Liver (tissue), 10 donors: ENCODE measurements at places on chromosomes 5 and 9. TPM values are rescaled to one million over a fixed set of nuclear protein-coding genes. Genes with fewer than 3 reads are reported as not detected.

DNA sequence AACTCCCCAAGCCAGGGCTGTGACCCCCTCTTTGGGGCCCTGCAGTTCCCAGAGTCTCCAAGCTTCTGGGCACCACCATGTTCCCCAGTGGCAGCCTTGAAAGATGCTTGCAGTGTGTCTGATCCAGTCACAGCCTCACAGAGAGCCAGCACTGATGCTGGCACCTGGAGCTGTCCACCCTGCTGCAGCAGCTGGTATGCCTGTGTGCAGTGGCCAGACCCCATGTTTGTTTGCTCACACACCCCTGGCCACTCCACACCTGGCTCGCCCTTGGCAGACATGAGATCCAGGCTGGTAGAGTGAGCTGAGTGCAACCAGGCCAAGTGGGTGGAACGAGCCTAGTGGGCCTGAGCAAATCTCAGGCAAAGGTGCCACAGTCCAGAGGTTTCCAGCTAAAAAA lies 106.0 kb downstream of the C9orf50 start:
- DNase-seq = no peak

- no peak for DNase-seq
Observed at GRCh38 chr9:91160599-91161464, 200.9 kb downstream of the AUH start.

GRCh38 chr9:18122171-18122570 lies 351.8 kb upstream of the ADAMTSL1 start:
- DNase-seq = no peak

- DNase-seq = no peak
Observed at GRCh38 chr5:150082374-150082773, 4.0 kb downstream of the CSF1R start.

PCDHB8 gene
- total RNA-seq = 0.08 TPM

DNA sequence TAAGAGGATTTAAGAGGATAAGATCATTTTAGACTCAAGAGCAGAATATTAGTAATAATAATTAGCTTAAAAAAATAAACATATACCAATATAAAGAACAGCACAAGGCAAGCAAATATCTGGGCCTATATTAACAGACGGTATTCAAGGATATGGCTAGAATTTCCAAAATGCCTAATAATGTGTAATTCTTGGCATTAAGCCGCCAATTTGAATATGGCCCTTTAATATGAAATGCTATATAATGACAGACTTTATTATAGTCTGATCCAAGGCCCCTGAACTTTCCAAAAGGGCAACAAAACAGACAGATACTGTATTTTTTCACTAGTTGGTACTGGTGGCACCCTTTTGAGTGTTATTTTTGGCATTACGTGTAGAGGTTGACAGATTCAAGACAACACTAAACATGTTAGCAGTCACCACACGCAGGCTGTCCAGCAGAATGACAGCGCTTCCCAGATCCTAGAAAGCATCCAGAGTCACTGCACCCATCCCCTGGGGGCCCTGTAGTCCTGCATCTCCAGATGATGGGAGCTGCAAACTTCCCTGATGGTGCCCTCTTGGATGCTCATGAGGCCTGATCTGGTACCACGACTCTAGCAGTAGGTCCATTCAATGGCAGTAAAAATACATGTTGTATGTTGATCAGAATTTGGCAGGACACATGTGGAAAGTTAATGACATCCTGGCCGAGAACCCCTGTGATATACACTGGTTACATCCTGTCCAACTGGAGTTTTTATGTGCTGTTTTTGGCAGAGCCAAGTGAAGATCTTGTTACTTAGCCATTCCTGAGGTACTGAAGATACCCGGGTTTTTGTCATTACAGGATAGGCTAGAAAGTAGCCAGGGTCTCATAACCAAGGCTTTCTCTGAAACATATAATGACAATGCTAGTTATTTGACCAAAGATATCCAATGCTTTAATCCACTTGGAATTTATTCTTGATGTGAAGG lies 1.7 kb upstream of the ABL1 start:
- DNase-seq = no peak

DNA sequence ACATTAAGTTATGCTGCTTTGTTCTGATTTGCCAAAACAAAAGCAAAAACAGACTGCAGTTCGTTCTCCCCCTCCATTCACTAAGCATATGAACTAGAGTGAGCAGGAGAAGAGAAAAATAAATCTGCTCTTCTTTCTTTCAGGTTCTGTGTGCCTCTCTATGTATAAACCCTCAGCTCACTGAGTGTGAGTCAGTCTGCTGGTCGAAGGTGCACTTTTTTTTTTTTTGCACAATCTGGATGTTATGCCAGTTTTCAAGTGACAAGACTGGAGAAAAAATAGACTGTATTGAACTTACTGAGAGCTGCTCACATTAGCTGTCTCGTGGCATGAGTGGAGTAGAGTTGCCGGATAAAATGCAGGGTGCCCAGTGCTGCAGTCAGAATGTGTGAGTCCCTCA lies 244.6 kb upstream of the ATP10B start:
- DNase-seq = no peak

OLFML2A gene
- 1.1 TPM for total RNA-seq

PDZD2 gene
- total RNA-seq = 0.67 TPM

DNA sequence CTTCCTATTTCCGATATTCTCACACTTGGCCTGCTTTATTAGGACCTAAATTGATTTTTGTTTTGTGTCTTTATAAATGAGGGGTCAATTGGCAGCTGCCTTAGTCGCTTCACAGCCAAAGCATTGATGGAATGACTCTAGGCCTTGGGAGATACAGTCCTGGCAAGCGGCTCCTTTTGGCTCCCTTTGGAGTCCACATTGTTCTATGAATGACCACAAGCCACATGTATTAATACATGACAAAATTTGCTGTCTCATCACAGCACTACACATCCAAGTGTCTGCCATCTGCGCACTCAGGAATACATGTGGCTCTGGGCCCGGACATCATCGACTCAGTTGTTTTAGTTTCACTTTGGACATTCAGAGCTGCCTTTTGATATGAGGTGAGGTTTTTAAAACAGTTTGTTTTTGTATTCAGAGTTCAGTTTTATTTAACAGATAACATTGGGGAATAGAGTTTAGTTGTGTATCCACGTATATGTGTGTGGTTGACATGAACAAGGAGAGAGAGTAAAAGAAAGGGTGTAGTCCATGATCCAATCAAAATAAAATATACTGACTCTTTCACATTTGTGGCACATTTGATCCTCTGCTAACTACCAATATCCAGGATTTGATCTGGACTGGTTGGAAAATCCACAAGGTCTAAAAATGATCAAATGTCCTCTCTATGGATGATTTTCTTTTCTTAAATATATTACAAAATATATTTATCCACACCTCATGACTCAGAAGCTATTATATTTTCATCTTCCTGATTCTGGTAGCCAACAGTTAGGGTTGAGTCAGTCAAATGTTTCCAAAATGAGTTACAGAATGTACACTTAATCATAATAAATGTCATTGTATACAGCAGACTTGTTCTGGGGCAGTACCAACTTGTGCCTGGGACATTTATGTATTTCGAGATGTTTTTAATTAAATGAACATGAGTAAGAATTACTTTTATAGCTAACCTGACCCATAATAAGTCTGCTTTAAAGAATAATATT lies 114.0 kb upstream of the MTAP start:
- DNase-seq = no peak

GRCh38 chr5:171162596-171162995 lies 146.5 kb upstream of the TLX3 start:
- no peak for DNase-seq

DNA sequence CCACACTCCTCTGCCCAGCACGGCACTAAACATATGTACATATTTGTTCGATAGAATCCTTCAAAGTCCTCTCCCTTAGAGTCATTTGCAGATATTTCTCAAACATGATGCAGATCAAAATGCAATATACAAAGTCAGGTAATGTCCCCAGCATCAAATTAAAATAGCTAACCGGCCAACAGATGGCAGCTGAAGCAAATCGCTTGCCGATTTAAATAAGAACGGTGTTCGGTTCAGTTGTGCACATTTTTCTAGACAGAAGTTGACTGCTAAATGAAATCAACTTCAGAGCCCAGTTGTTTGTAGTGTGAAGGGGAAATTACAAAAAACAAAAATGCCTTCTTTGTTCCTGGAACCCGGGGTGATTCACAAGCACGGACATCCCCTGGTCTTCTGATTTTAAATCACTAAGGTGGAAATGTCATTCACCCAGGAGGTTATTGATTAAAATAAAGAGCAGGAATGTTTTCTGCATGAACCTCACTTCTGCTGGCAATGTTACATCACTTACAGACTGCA lies 219.2 kb downstream of the EBF1 start:
- no peak for DNase-seq

GRCh38 chr5:119037496-119038215 lies 33.2 kb upstream of the DMXL1 start:
- DNase-seq = no peak

DNA sequence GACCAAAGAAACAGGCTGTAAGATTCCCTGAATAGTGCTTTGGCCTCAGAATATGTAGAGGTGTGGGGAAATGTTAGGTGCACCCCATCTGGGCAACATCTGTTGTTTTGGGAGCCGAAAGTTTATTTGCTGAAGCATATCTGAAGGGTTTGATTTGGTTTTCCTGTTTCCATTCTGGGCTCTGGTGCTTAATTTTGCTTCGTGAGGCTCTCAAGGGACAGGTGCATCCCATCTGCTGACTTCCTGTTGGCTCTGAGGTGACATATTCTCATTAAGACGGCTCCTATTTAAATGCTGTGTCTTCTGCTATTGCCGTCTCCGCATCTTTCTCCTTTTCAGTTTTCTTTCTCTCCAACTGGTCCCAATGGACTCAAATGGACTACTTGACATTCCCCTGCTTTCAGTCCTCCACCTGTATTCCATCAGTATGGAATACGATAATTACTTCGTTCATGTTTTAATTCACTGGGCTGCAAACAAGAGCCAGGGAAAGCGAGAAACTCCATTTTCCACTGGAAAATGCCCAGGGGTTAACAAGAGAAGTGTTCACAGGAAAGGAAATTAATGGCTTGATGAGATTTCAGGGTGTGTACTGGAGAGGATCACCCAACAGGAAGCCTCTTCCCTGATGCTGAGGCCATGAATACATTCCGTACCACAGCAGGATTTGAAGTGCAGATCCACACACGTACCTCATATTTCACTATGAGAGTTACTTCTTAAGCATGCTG lies 104.0 kb downstream of the MTX3 start:
- DNase-seq = no peak
